ENCODE measurements at places on chromosomes 4 and X.

- no peak for DNase-seq
Measured at GRCh38 chr4:129823105-129823504, 727.2 kb downstream of the C4orf33 start.

- DNase-seq = no peak
Measured at GRCh38 chr4:134862116-134862515, 660.5 kb upstream of the PABPC4L start.

DNA sequence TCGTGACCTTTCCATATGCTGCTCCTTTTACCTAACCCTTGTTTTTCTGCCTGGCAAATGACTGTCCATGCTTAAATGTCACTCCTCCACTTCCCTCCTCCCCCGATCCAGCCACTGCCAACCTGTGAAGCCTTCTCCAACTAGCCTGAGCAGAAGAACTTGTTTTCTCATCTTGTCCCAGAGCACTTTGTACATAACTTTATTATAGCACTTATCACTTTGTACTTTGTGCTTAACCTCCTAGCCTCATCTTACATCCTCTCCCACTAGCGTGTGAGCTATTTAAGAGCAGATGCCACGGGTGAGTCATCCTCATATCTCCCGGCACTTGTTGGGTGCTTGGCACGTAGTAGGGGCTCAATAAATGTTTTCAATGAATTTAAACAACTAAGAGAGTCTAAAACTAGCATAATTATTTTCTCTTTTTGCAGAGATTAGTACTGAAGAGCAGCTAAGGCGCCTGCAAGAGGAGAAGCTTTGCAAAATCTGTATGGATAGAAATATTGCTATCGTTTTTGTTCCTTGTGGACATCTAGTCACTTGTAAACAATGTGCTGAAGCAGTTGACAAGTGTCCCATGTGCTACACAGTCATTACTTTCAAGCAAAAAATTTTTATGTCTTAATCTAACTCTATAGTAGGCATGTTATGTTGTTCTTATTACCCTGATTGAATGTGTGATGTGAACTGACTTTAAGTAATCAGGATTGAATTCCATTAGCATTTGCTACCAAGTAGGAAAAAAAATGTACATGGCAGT, 46.9 kb downstream of the XIAP start:
- DNase-seq = no peak

- no peak for DNase-seq
Measured at GRCh38 chrX:1389181-1389992, 2.5 kb downstream of the SLC25A6 start.

DNA sequence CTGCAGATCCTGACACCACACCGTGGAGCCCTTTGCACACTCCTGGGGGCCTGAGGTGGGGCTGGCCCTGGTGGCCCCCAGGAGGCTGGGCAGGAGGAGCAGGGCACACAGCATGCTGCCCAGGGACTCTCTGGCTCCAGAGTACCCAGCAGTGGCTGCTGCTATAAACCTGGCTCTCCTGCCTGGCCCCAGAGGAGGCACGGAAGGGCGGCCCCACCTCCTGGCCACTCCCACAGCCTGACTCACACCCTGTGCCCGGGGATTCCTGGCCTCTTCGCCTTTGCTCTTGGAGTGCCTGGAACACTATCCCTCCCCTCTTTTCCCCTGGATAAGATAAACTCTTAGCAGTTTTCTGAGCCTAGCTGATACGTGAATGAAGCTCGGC, at the start of gene PSAPL1:
TSS of gene PSAPL1 (minus strand) at position 165 of the 385 bp plus-strand sequence. CDS start at position 114, 51 bp downstream.
- no peak for DNase-seq
